ENCODE measurements at places on chromosomes 2 and 18. TPM values are rescaled to one million over a fixed set of nuclear protein-coding genes. Genes with fewer than 3 reads are reported as not detected.

GRCh38 chr2:11248-11941 is 34.9 kb downstream of the FAM110C start:
- no peaks in the 10 kb centered on the region for H3K36me3 ChIP-seq
- H3K27me3 ChIP-seq: no peaks in the 10 kb centered on the region
- no peak overlapping the region for H3K4me3 ChIP-seq
- DNase-seq: peak; percentile 27

ESPNL gene
- total RNA-seq: 0.44 TPM

- H3K27ac ChIP-seq: no peak overlapping the region
- H3K4me1 ChIP-seq: no peaks in the 10 kb centered on the region
- no peak overlapping the region for H3K4me3 ChIP-seq
- DNase-seq: no peak
These were observed 247.3 kb downstream of the PRKCE start for GRCh38 chr2:45898819-45899218.

SNTG2 gene
- 44.6 TPM for total RNA-seq

Data from tibial nerve (tissue), 4 donors.